C1 segment of cervical spinal cord (tissue), 14 donors: ENCODE measurements at places on chromosomes 12 and 14.

GRCh38 chr12:125683748-125684381 lies 618.6 kb downstream of the AACS start:
- no peak for DNase-seq

GRCh38 chr12:3428631-3429030 lies 62.4 kb upstream of the PRMT8 start:
- DNase-seq, result no peak

- DNase-seq, result no peak
Measured at GRCh38 chr12:49044660-49045059, 15.9 kb downstream of the KMT2D start.

DNA sequence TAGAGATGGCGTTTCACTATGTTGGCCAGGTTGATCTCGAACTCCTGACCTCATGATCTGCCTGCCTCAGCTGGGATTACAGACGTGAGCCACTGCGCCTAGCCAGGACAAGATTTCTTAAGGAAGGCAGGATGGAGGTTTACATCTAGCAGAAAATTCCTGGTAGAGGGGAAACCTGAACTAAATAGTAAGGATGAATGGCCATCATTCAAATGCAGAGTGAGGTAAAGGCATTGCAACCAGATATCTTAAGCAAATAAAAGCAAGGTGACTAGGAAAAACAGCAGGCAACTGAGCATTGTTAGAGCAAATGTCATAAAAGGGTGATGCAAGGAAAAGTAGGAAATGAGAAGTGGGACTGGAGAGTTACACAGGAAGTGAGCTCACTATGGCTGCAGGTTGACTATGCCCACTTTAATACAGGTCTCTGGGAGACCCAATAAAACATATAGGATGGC lies 133.0 kb downstream of the SOX5 start:
- DNase-seq, result no peak

DNA sequence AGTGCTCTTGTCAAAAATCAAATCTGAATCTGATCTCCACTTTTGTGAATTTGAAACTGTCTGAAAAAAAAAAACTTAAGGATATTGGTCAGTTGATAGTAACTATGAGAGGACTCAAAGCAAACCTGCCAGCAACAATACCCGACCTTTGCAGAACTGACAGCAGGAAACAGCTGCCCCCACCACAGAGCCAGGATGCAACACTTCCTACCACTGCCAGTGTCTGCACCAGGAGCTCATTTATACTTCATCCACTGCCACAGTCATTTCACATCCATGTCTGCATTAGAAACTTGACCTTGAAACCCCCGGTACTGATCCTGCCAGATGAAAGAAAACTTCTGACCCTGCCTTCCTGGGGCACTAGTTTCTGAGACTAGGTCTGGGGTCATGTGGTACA lies 27.4 kb upstream of the RXYLT1 start:
- DNase-seq, result no peak

GRCh38 chr14:96727491-96727890 lies 69.7 kb upstream of the VRK1 start:
- no peak for DNase-seq

DNA sequence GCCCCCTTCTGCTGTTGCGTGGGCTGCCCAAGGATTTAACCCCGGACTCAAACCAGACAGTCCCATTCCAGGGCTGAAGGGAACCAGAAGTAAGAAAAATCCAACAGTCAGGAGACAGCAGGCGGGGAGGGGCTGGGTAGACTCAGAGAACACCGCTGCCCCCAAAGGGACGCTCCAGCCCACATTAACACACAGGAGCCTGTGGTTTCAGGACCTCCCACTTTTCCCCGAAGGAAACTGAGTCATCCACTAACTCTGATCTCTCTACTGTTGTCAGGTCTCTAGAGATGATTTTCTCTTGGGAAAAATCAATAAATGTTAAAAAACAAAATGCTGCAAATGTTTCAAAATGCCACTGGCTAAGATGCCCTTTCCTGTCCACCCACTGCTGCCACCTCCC lies 41.6 kb downstream of the FBXO21 start:
- no peak for DNase-seq

- no peak for DNase-seq
Measured at GRCh38 chr12:58530742-58531062, 389.6 kb downstream of the LRIG3 start.

DNA sequence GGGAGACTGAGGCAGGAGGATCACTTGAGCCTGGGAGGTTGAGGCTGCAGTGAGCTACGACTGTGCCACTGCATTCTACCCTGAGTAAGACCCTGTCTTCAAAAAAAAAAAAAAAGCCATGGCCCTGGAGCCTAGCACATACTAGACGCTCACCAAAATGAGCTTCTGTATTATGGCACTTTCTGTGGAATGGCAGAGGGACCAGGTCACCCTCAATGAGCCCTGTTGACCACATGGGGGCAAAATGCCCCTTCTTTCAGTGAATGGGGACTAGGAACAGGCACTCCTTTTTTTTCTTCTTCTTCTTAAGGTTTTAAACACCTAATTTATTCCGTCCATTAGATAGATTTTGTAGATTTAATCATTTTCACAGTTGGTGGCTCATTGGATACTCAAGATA lies 50.5 kb downstream of the FAM222A start:
- no peak for DNase-seq

- no peak for DNase-seq
Measured at GRCh38 chr14:22194664-22195063, 394.4 kb downstream of the DAD1 start.

DNA sequence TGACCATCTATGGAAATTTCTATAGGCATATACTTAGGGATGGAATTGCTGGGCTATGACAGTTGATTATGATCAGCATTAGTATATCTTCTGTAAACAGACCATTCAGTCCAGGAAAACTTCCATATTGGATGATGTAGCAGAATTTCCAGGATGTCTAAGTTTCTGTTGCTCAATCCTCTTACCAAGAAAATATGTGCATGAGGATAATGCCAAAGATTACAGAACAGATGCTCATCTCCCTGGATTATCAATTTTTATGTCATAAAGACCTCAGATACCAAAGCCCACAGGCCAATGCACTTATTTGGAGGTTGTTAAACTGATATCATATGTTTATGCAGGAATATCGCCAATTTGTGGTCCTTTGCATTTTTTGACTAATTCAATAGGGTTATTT lies 354.4 kb upstream of the FLRT2 start:
- DNase-seq, result no peak

DNA sequence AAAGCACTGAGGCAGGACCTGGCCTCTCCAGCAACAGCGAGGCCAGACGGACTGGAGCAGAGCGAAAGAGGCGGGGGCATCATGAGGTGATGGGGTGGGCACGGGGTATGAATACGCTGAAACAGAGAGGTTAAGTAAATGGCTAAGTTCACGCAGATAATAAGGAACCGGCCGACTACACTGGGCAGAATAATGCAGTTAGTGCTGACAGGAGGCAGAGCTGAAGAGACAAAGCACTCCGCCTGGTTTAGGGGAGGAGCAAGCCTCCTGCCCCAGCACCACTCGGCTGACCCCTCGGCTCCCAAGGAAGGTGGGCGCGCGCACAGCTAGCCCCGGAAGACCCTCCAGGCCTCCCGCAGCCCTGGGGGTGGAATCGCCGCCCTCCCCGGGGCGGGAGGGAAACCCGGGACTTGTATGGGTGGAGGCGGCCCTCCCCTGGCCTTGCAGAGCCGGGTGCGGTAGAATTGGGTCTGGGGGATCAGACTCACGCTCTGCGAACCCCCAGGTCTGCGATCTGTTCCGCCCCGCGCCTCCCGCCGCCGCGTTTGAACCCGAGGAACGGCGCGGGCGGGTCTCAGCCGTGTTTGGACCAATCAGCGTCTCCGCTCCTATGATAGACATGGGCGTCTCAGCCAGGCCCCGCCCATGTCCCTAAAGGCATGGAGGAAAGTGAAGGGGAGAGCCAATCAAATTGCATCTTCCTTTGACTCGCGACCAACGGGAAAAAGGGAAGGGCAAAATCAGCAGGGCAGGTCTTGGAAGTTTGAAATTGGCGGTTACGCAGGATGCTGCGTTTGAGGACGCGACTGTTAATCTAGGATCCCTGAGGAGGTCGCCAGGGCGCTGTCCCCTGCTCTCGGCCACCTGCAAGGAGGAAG lies at the start of gene CIT:
TSS of gene CIT (minus strand) at position 560 of the 878 bp plus-strand sequence. CDS start 1,152 bp downstream, outside the sequence.
- DNase-seq, result peak; percentile 18

- peak; percentile 52 for DNase-seq
Measured at GRCh38 chr14:67517083-67517482, 16.0 kb upstream of the PLEKHH1 start.

GRCh38 chr12:89468648-89469326 lies 55.8 kb downstream of the GALNT4 start:
- DNase-seq, result no peak

DNA sequence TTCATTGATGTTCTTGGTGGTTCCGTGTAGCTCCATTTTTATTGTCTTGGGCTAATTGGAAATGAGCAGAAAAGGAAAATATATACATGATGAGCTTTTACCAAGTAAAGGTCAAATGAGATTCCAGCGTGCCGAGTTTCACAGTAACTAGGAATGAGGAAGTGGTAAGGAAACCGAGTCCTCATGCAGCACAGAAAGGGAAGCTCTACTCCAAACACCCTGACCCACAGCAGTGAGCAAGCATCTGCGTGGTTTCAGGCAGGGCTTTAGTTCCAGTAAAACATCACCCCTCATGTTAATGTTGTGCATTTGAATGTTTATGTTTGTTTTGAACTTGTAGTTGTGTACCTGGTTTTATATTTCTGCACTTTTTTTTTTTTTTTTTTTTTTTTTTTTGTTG lies 208.0 kb downstream of the SLC41A2 start:
- no peak for DNase-seq

DNA sequence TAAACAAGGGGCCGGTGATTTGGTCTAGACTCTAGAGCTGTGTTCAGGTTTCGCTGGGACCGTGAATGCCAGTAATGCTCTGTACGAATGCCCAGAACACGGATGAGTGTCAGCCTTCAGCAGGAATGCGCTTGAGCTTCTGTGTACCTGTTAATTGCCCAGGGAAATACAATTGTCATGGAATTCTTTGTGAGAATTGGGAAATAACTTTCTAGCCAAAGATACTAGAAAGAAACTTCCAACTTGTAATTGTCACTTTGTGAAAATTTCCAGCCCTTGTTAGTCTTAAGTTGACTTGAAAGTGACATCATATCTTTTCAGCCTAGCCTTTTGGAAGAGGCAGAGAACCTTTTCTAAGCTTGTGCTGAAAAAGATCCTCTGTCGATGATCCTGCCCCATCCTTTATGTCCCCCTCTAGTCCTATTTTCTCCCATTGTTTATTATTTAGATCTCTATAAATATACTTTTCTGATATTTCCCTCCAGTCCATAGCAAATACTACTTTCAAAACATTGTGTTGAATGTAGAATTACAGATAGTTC lies 2.7 kb downstream of the CHST11 start:
- DNase-seq, result no peak

DNA sequence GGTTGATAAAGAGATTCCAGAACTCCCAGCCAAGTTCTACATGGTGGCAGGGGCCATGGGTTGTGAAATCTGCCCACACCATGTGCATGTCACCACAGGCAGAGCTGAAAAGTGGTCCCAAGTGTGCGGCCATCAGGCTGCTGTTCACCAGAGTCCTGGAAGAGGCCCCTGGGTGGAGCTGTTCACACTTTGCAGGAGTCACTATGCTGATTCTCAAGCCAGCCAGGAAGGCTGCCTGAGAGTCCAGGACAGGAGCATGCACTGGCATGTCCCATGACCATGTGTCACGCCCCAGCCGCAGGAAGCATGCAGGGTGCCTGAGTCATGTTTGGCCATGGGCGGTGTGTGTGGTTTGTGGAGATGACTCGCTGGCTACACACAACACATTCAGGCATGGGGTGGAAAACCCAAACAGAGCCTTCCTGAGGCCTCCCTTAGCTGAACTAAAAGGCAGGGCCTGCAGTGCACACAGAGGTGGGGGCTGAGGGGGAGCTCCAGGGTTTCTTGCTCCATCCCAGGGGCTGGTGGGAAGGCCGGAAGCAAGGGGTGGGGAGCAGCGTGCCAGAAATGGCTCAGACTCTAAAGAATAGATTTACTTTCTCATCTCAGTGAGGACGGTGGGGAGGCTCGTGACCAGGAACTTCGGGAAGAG lies 19.4 kb downstream of the ABCB9 start:
- DNase-seq, result peak; percentile 17

GRCh38 chr12:76219806-76220205 lies 128.4 kb downstream of the BBS10 start:
- no peak for DNase-seq

DNA sequence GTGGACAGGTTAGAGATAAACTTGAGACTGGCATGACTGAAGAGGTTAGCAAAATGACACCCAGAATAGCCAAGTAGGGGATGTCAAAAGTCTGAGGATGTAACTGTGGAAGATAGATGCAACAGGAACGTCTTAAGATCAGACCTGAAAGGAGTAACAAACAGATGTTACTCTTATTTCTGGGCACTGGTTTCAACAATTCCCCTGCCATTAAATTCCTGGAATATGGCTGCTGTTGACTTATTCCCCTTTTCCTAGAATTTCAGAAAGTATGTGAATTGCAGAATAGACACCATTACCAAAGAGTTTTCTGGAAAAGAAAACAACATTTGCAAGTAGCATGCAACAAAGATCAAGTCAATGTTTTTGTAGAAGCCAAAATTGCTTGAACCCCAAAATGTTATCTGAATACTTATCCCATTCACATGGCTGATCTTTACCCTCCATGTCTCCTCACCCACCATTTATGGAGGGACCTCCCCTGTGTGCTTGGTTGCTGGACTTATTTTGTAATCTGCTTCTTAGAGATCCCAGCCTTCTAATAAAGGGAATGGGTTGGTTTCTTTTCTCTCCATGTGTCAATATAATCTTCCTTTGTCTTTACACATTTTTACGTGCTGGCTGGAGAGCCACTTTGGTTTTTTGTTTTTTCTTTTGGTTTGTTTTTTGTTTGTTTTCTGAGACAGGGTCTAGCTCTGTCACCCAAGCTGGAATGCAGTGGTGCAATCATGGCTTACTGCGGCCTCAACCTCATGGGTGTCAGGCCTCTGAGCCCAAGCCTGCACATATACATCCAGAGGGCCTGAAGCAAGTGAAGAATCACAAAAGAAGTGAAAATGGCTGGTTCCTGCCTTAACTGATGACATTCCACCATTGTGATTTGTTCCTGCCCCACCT lies 57.0 kb downstream of the BBS10 start:
- DNase-seq, result no peak

DNA sequence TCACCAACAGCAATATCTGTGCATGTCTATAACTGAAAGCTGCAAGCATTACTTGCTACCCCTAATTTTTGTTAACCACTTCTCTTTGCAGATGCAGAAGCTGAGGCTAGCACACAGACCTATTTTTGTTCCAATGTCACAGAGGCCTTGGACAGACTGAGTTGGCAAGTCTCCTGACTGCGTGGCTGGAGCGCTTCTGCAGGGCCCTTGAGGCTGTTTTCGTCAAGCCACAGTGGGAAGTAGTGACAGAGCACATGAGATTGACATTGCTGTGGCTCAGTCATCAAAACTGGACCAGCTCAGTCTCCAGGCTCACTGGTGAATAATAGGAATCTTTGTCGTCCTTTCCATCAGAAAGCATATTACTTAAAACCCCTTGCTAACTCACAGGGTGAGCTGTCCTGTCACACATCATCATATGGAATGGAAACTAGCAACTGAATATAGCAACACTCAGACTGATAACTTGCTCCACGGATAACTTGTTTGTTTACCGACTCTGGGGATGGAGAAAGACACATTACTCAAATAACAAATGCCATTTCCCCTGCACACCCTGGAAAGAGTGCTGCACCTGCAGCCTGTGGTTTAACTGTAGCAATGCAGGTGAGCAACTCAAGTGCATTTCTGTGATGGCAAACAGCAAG lies 43.6 kb upstream of the DDX11 start:
- DNase-seq, result no peak
